ENCODE measurements at places on chromosomes 11 and 22.

GRCh38 chr11:120597250-120598215 is 86.0 kb downstream of the GRIK4 start:
- H3K36me3 ChIP-seq = no peaks in the 10 kb centered on the region
- H3K27me3 ChIP-seq = peaks cover 11% of the 10 kb centered on the region
- no peak overlapping the region for H3K27ac ChIP-seq
- DNase-seq = no peak
- no peak overlapping the region for H3K4me3 ChIP-seq
- H3K4me1 ChIP-seq = peaks cover 5% of the 10 kb centered on the region

DNA sequence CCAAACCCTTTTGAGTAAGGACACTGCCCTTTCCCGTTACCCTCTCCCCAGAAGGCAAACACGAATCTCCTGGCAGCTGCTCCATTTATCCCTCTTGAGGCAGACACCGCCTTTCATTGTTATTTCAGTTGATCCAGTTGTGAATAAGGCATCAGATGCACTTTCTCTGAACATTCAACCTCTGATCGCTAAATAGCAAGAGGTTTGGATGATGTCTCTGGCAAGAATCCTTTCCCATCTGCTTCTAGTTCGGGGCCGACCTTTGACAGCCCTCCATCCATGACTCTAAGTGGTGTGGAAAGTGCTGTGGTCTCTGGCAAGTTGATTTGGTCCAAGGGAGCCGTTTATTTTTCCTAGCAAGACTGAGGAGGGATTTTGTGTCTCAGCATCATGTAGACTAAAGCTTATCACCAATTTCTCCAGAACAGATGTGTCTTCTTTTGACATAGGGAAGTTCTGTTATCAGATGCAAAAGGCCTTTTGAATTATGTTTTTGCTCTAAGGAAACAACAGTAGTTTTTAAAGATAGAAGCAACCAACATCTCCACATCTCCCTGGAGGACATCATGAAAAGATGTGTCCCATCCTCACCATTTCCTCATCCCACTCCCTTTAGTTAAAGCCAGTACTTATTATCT is 123.6 kb downstream of the CCDC34 start:
- DNase-seq = peak; percentile 62
- peaks cover 5% of the 10 kb centered on the region for H3K4me1 ChIP-seq
- H3K27ac ChIP-seq = no peak overlapping the region
- no peaks in the 10 kb centered on the region for H3K27me3 ChIP-seq

DNA sequence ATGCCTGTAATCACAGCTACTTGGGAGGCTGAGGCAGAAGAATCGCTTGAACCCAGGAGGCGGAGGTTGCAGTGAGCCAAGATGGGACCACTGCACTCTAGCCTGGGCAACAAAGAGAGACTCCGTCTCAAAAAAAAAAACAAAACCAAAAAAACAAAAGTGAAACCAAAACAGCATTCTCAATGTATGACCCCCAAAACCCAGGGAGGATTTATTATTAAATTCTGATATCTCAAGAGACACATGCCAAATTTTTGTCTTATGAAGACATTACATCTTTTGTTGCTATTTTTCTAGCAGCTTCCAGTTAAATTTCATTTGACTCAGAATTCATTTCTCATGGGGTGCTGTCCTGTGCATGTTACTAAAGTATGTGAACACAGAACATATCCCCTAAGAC is 3.0 kb upstream of the YPEL4 start:
- H3K27me3 ChIP-seq = no peaks in the 10 kb centered on the region
- no peak overlapping the region for H3K27ac ChIP-seq
- DNase-seq = no peak
- peaks cover 16% of the 10 kb centered on the region for H3K4me1 ChIP-seq

GRCh38 chr11:47631473-47631872 is 10.9 kb downstream of the MTCH2 start:
- no peak overlapping the region for H3K27ac ChIP-seq
- no peaks in the 10 kb centered on the region for H3K4me1 ChIP-seq
- H3K4me3 ChIP-seq = no peak overlapping the region
- DNase-seq = peak; percentile 19
- H3K27me3 ChIP-seq = no peaks in the 10 kb centered on the region

DNA sequence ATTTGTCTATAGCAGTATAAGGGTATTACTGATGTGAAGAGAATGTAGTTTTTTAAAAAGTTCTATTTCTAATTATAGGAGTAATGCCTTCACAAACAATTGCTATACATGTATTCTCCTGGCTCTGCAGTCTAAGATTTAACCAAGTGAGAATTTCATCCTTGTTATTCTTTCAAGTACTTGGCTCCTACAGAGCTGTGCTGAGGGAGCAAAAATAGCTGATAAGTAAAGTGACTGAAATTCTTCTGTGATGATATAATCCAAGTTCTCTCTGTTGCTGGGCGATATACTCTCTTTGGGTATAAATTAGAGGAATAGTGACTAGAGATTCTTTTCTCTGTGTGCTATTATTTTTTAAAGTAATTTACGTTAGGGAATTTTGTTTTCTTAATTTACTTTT is 68.0 kb downstream of the PGR start:
- H3K4me1 ChIP-seq = no peaks in the 10 kb centered on the region
- no peak overlapping the region for H3K27ac ChIP-seq
- H3K4me3 ChIP-seq = no peak overlapping the region
- no peaks in the 10 kb centered on the region for H3K27me3 ChIP-seq

GRCh38 chr11:34585735-34586487 is 35.0 kb upstream of the EHF start:
- peaks cover 7% of the 10 kb centered on the region for H3K27me3 ChIP-seq
- H3K4me1 ChIP-seq = peaks cover 4% of the 10 kb centered on the region

GRCh38 chr11:15909937-15910598 is 446.3 kb downstream of the SOX6 start:
- H3K36me3 ChIP-seq = no peaks in the 10 kb centered on the region
- H3K4me1 ChIP-seq = peaks cover 4% of the 10 kb centered on the region
- no peak overlapping the region for H3K27ac ChIP-seq
- no peak for DNase-seq

DNA sequence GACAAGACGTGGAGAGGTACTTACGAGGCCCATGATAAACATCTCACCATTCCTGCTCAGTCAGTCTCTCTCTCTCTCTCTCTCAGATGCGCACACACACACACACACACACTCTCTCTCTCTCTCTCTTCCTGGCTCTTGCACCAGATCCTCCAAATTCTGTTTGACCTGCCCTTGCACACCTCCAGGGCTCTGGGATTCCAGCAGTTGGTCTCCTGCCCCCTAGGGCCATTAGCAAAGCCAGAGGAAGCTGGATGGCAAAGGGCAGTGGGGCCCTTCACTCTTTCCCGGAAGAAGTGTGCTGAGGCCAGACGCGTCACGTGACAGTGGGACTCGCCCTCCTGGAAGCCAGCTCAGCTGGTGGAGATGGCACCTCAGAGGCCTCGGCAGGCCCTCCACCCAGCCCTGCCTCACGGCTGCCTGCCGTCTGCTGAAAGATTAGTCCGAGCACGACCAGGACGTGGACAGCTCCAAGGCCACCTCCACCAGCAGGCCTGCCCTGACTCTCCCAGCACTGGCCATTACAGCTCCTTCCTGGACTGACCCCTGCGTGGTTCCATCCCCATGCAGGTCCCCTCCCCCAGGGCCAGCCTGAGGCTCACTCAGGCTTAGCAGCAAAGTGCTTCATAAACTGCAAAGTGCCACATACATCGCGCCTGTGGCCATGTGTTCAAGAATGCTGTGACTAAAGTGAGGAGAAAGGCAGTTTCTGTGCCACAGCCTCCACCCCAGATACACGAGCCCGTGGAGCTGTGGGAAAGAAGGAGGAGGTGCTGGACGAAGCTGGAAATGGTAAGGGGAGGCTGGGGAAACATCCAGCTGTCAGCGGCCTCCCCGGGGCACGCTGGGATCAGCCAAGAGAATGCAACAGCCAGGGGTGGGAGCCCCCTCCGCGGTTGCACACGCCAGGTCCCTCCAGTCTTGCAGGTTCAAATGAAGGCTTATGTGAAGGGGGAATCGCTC is 3.7 kb downstream of the PDGFB start:
- no peaks in the 10 kb centered on the region for H3K36me3 ChIP-seq
- no peak overlapping the region for H3K27ac ChIP-seq
- H3K4me3 ChIP-seq = no peak overlapping the region

DNA sequence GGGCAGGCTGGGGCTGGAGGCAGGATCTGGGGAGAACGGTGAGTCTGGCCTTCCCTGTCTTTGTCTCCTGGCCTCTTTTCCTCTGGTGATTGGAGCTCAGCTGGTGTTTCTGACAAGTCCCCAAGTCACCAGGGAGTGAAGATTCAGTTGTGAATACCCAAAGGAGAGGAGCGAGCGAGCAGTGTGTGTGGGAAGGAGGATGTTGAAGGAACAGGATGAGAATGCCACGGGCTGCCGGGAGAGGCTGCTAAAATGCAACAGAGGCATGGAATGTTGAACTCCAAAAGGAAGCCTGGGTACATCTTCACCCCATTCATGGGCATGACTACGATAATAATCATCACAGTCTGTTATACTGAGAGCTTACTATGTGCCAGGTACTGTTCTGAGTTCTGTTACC is 163.3 kb downstream of the CEP164 start:
- no peak for DNase-seq
- H3K36me3 ChIP-seq = no peaks in the 10 kb centered on the region
- peaks cover 42% of the 10 kb centered on the region for H3K27me3 ChIP-seq
- H3K4me3 ChIP-seq = no peak overlapping the region

Measured in IMR-90 (cell line).